ENCODE measurements at places on chromosomes 4 and X.

DNA sequence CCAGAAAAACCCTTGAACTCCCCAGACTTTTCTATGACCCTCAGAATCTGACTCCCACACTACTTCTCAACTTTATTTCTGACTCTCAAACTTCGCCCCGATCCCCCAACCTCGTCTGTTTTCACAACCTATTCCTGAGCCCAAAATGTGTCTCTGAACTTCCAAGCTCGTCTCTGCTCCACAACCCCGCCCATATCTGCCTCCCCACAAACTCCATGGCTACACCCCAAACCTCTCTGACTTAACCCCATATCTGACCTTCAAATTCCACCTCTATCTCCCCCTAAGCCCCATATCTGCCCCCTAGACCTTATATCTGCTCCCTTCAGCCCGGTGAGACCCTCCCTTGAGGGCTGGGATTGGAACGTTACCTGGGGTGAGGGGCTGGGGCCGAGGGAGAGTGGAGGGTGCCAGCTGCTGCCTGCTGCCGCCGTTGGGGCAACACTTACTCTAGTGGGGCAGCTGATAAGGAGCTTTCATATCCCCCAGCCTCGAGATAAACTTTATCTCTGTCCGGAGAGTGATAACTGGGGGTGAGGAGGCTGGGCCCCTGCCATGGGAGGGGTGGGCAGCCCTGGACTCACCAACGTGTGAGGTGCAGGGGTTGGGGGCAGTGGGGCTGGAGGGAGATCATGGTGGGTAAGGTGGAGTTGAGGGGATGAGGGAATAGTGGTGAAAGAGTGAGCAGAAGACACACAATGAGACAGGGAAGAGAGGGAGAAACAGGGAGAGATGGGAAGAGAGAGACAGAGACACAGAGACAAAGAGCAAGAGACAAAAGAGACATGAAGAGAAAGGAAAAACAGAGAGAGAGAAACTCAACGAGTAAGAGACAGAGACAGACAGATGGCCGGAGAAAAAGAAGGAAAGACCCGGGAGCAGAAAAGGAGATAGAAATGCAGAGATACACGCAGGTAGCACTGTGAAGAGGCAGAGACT is 1.4 kb downstream of the GATA1 start:
- DNase-seq, result no peak

- no peak for DNase-seq
Observed at GRCh38 chr4:57119054-57119651, 9.0 kb upstream of the IGFBP7 start.

- DNase-seq, result no peak
Observed at GRCh38 chr4:81472281-81473182, 825 bp upstream of the RASGEF1B start.

- DNase-seq, result no peak
Observed at GRCh38 chr4:24923550-24923949, 10.7 kb upstream of the CCDC149 start.

DNA sequence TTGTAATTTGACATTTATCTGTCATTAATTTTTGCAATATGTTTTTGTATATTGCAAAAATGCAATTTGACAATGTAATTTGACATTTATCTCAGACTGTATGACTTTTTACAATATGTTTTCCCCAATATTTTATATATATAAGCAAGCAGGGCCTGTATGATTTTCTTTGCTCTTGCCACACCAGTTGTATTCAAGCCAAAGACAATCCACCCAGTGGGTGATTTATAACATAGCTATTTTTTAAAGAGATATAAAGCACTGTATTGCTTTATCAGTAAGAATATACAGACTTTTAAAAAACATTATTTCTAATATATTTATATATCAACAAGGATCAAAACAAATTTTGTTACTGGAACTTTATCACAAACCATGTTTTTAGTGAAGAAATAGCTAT is 47.3 kb downstream of the SLIT2 start:
- no peak for DNase-seq

- DNase-seq, result no peak
Observed at GRCh38 chrX:43481576-43481975, 174.5 kb upstream of the MAOA start.

- DNase-seq, result no peak
Observed at GRCh38 chrX:136146614-136147314, 569 bp upstream of the FHL1 start.

GRCh38 chr4:139763672-139764071 is 98.1 kb downstream of the MGST2 start:
- DNase-seq, result no peak

DNA sequence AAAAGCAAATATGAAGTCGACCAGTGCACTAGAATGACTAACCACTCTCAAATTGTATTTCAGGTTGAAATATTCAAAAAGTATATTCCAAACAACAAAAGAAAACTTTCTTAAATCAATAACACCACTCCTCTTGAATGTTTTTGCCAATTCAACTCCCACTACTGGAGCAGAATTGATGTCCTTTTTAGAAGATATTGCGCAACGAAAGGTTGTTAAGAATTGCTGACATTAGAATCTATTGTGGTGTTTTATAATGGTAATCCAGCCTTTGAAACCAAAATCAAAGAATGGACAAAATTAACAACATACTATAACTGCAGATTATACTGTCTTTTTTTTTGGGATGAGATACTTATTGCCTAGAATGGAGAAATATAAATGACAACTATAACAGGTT is 331.3 kb downstream of the GRXCR1 start:
- DNase-seq, result no peak

- DNase-seq, result no peak
Observed at GRCh38 chrX:99301990-99302389, 1108.1 kb downstream of the PCDH19 start.

GRCh38 chr4:86358257-86358656 is 1.6 kb downstream of the MAPK10 start:
- DNase-seq, result no peak

DNA sequence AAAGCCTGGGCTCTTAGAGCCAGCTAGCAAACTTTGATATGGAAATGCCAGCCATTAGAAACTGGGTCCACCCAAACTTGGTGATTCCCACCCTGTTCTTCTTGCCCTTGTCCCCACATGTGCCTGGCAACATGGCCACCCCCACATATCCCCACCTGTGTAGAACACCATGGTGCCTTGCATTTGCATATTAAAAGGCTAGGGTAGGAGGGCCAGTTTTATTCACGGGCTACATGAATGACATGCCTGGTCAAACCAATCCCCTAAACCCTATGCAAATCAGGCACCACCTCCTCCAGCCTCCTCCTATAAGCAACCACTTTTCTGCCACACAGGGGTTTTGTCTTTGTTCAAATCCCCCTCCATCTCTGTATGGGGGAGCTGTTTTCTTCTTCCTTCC is 104.9 kb downstream of the CLNK start:
- no peak for DNase-seq

DNA sequence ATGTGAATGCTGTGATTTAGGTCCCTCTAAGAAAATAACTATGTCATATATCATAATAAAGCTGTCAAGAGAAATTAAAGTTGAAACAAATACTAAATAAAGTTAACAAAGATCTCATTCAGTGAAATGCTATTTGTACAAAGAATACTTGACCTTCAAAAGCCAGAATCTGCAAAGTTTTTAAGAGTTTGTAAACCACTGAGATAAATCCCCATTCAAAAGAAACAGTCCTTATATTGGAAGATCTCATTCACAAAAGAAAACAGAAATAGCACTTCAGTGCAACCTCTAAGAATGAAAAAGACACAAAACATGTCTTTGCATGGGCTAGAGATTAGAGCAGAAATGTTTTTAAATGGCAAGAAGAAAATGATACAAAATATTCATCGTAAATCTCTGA is 149.1 kb upstream of the USP38 start:
- DNase-seq, result no peak

DNA sequence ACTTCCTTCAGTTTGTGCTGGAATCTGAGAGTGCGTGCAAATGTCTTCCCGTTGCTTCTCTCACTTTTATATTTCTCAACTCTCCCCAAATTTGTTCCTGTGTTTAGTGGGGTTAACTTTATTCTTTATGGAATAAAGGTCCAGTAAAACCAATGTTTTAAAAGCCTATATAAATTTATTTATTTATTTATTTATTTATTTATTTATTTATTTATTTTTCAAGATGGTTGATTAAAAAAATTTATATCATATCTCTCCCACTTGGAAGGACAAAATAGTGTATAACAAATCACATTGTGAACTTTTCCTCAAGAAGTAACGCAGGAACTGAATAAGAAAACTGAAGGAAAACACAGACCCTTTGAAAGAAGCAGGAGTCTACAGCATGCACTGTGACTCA is 95.3 kb upstream of the ITM2A start:
- DNase-seq, result no peak

DNA sequence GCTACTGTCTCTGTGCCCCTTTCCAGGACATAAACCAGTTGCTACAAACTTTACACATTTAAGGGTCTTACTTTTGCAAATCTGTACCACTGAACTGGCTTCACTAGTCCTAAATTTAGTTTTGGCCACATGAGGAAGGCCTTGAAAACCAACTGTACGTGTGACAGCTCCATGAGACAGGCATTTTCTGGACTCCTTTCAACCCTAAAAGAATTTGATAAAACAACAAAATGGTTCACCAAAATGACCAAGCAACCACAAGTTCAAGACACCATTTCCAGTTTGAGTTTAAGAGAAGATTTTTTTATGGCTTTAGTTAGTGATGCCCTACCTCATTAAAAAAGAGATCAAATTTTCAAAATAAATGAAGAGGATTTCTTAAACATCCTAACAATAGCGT is 246.4 kb downstream of the ZNF674 start:
- DNase-seq, result no peak

GRCh38 chrX:44178274-44179053 is 165.0 kb downstream of the EFHC2 start:
- no peak for DNase-seq

GRCh38 chrX:113833096-113834055 is 750.5 kb upstream of the HTR2C start:
- DNase-seq, result no peak

- DNase-seq, result no peak
Observed at GRCh38 chrX:5015451-5015850, 1213.2 kb downstream of the NLGN4X start.

DNA sequence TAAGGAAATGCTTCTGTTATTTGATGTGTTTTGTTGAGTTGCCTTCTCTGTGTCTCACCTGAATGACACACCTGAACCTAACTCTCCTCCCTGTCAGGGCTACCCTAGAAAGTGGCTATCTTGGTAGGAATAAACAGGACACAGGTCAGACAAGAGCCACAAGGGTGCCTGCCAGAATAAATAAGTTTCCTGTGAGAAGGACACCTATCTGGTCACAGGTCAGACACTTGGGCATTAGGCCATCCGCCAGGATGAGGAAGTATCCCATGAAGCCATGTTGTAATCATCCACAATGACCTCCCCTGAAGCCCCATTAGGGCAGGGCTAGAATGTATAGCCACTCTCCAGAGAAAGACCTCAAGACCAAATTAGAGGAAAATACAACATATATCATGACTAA is 318.8 kb downstream of the ZNF674 start:
- DNase-seq, result no peak

DNA sequence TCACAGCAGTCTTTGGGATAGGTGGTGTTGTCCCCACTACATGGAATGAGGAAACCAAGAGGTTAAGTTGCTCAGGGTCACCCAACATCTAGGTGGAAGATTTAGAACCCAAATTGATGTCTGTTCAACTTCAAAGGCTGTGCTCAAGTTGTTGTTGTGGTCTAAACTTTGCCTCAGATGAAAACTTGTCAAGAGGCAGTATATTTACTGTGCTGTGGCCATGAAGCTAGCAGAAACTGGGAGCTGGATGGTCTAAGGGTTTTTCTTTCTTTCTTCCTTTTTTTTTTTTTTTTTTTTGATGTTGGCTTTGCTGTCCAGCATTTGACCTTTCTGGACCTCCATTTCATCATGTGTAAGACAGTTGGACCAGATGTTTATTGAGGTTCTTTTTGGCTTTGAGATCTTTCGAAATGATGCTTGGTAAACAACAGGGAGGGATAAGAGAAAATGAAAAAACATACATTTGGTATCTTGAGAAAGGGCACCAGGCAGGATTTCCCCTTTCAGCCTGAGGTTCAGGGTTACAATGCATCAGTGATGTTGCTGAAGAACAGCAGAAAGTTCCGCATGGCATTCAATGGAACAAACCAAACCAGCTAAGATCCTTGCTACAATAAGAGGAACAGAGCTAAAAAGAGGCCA is 166.2 kb upstream of the RPS6KA3 start:
- no peak for DNase-seq

GRCh38 chr4:140109737-140110136 is 44.2 kb downstream of the MAML3 start:
- DNase-seq, result no peak

- DNase-seq, result no peak
Observed at GRCh38 chr4:123599061-123599919, 202.7 kb downstream of the SPRY1 start.

- DNase-seq, result no peak
Observed at GRCh38 chr4:7390336-7390735, 44.4 kb downstream of the PSAPL1 start.

DNA sequence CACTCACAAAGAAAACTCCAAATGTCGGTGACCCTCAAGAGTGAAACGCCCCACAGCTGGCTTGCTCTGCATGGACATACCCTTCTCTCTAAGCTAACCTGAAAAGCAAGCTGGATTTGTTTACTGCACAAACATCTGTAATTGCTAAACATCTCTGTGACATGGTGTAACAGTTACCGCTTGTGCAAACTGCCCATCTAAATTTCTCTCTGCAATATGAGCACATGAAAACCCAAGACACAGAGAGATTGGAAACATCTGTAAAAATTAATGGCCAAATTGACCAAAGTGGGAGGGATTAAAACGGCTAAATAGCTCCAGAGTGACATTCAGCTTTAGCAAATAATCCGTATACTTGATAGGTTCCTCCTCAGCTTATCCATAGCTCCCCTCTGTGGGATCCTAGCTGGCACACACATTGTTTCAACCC is 155.0 kb upstream of the MAP3K15 start:
- DNase-seq, result no peak

DNA sequence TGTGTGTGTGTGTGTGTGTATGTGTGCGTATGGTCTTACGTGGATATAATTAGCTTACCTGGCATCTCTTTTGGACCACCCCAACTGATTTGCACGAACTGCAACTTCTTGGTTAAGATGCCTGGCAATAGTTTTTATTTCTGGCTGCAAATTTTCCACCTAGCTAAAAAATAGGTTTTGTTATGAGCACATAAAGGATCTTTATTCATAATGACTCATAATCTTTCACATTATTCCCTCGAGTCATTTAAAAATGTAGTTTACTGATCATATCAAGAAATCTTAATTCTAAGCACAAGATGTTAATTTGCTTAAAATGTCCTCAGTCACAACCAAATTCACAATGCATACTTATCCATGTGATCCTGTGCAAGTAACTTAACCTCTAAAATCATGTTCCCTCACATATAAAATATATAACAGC is 1.5 kb downstream of the COX18 start:
- DNase-seq, result no peak

DNA sequence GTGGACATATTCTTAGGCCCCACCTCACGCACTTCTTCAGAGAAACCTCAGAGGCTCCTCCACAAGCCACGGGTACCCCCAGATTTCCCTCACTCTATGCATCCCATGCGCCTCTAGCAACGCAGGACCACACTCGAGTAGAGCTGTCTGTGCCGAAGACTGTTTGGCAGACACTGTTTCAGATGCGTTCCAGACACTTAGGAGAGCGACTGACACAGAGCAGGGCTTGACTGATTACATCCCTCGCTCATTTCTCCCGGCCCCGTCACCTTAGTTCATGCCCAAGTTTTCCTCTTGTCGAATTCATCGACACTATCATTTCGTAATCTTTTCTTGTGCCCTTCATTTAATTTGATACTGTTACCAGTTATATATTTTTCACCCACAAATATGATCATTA is 15.0 kb downstream of the SORBS2 start:
- DNase-seq, result no peak

- no peak for DNase-seq
Observed at GRCh38 chr4:89586864-89587263, 250.1 kb downstream of the SNCA start.

- DNase-seq, result no peak
Observed at GRCh38 chrX:14899607-14900006, 26.4 kb downstream of the MOSPD2 start.

Data from stimulated activated CD4-positive, alpha-beta T cell treated with anti-CD3 and anti-CD28 coated beads, Interleukin-1b, Interleukin-23, amount 100 ng/mL, for 1 hour (primary cell).